Liver (tissue), 10 donors: ENCODE measurements at places on chromosomes 7 and 10.

- no peaks in the 10 kb centered on the region for H3K4me1 ChIP-seq
- H3K36me3 ChIP-seq: no peaks in the 10 kb centered on the region
- H3K4me3 ChIP-seq: no peak overlapping the region
- no peaks in the 10 kb centered on the region for H3K27me3 ChIP-seq
- DNase-seq: no peak
Observed at GRCh38 chr7:22688084-22688483, 38.9 kb upstream of the IL6 start.

GRCh38 chr7:18975689-18976280 is 141.7 kb downstream of the TWIST1 start:
- no peak overlapping the region for H3K4me3 ChIP-seq
- no peaks in the 10 kb centered on the region for H3K27me3 ChIP-seq
- H3K4me1 ChIP-seq: no peaks in the 10 kb centered on the region
- DNase-seq: no peak

GRCh38 chr10:27330074-27330473 is 89.5 kb upstream of the ACBD5 start:
- DNase-seq: no peak
- no peak overlapping the region for H3K4me3 ChIP-seq
- no peak overlapping the region for H3K27ac ChIP-seq
- no peaks in the 10 kb centered on the region for H3K4me1 ChIP-seq
- H3K27me3 ChIP-seq: no peaks in the 10 kb centered on the region
- no peaks in the 10 kb centered on the region for H3K36me3 ChIP-seq

DNA sequence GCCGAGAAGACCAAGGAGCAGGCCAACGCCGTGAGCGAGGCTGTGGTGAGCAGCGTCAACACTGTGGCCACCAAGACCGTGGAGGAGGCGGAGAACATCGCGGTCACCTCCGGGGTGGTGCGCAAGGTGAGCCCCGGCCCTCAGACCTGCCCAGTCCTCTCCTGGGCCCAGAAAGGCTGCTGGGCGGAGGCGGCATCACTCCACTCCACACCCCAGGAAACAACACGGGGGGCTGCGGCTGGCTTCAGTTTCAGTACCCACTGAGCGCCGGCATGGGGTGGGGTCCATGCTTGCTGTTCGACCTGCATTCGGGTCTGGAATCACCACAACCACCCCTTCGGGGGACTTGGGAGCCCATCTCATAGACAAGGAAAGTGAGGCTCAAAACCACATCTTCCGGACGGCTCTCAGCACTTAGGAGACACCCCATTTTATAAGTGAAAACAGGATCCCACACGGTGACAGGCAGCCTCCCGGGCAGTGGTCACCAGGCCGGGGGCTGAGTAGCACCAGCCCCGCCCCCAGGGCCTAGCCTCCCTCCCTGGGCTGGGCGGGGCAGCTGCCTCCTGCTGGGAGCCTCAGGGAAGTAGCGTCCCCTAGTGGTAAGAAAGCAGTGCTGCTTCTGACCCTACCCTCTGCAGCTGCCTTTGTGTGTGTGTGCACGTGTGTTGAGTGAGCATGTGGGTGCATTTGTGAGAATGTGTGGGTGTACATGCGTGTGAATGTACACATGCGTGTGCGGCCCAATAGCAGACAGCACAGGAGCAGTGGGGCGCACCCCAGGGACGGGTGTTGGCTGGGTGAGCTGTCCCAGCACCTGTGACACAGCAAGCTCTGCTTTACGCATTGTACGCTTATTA is 1.8 kb downstream of the SNCG start:
- H3K4me1 ChIP-seq: no peaks in the 10 kb centered on the region
- DNase-seq: peak; percentile 42
- no peak overlapping the region for H3K27ac ChIP-seq

DNA sequence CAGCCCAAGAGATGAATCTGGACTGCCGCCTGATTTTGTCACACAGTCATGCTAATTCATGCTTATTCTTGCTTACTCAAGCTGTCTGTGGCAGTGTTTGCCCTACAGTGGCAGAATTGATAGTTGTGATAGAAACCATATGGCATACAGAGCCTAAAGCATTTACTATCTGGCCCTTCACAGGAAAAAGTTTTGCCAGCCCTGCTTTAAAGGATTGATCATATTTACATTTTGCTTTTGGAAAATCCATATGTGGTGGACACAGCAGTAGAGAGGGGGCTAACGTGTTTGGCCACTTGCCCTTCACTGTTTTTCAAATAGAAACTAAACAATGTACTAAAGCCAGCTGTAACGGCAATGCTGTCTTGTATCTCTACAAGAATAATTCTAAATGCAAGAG is 974.0 kb upstream of the GHITM start:
- no peaks in the 10 kb centered on the region for H3K27me3 ChIP-seq
- no peaks in the 10 kb centered on the region for H3K4me1 ChIP-seq
- no peak overlapping the region for H3K27ac ChIP-seq

DNA sequence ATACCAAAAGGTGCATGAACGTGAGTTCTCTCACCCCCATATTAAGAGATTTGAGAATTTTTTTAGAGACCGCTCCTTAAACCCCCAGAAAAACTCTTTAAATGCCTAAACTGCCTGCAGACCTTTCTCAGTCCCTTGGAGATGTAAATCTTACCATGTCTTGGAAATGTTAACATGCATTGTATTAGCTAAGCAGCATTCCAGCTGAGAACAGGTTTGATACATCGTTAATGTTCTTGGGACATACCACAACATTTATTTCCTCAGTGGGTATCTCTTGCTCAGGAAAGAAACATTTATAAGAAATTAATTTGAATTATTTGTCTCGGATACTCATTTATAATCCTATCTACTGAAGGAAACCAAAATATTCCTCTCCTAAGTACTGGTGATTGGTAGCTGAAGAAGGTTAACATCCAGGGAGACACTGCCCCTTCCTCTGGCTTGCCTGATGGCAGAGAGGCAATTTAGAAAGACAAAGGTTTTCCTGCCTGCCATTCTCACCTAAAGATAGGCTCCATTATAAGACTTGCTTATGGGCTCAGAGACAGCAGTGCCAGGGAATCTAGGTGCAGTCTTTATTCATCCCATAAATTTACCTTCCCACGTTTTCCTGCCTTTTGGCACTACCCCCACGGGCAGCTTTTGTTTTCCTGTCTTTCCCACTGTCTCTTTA is 141.2 kb downstream of the COBL start:
- no peak overlapping the region for H3K27ac ChIP-seq
- no peak for DNase-seq
- no peaks in the 10 kb centered on the region for H3K27me3 ChIP-seq
- H3K36me3 ChIP-seq: no peaks in the 10 kb centered on the region
- H3K4me1 ChIP-seq: no peaks in the 10 kb centered on the region

DNA sequence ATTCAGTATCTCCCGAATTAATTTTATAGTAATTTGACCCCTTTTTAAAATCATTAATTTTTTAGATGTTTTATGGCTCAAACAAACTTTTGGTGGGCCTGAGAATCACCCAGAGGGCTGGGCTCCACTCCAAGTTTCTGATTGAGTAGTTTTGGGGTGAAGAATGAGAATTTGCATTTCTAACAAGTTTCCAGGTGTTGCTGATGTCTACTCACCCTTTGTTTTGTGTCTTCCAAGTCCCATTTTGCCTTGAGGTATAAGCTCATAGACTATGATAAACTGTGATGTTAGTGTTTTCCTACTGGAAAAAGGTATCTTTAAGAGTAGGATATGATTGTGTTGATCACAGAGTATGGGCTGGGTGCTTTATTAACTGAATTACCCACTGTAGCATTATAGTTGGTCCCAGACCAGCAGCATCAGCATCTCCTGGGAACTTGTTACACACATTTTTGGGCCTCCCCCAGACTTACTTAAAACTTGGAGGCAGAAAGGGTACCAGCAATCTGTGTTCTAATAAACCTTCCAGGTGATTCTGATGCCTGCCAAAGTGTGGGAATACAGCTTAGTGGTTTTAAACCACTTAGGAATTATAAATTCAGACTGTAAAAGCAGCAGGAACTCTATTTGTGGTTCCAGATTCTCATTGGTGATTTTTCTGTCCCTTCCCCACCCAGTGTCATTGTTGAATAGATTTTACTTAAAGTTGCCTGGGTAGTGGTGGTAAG is 19.1 kb downstream of the ZNRF2 start:
- no peak for DNase-seq
- H3K27ac ChIP-seq: no peak overlapping the region
- H3K4me1 ChIP-seq: peaks cover 16% of the 10 kb centered on the region
- H3K36me3 ChIP-seq: no peaks in the 10 kb centered on the region
- H3K4me3 ChIP-seq: no peak overlapping the region

DNA sequence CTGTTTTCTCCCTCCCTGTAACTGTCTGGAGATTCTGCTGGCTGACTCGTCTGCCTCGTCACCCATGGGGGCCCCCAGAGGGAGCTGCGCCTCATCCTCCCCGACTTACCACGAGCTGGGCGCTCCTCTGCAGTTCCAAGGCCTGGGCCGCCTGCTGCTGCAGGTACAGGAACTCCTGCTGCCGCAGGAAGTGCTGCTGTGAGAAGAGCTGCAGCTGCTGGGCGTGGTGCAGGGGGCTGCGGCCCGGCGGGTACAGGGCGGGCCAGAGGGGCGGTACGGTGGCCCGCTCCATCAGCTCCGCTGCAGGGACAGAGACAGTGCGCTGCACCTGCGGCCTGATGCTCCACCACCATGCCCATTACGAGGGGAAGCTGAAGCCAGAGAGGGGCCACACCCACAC is 47.7 kb downstream of the TNRC18 start:
- H3K27me3 ChIP-seq: no peaks in the 10 kb centered on the region
- no peaks in the 10 kb centered on the region for H3K4me1 ChIP-seq
- no peak overlapping the region for H3K27ac ChIP-seq
- peaks cover 36% of the 10 kb centered on the region for H3K36me3 ChIP-seq
- H3K4me3 ChIP-seq: no peak overlapping the region

GRCh38 chr10:91766676-91767075 is 31.6 kb upstream of the TNKS2 start:
- no peak overlapping the region for H3K4me3 ChIP-seq
- no peaks in the 10 kb centered on the region for H3K4me1 ChIP-seq
- H3K27ac ChIP-seq: no peak overlapping the region
- no peaks in the 10 kb centered on the region for H3K27me3 ChIP-seq

GRCh38 chr10:114933588-114933987 is 4.4 kb upstream of the TRUB1 start:
- no peaks in the 10 kb centered on the region for H3K27me3 ChIP-seq
- DNase-seq: no peak
- peaks cover 4% of the 10 kb centered on the region for H3K4me1 ChIP-seq
- H3K36me3 ChIP-seq: no peaks in the 10 kb centered on the region
- no peak overlapping the region for H3K4me3 ChIP-seq
- H3K27ac ChIP-seq: no peak overlapping the region

DNA sequence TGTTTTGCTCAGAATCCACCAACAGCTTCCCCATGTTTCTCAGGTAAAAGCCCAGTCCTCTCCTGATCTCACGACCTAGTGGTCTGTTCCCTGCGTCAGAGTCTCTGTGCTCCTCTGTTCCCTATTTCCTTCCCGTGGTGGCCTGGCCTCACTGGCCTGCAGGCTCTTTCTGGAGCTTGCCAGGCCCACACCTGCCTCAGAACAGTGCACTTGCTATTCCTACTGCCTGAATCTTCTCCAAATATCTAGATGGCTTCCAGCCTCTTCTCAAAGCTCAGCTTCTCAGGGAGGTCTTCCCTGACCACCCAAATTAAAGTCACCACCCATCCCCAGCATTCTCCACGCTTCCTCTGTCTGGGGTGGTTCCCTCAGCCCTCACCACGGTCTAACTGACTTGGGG is 165.3 kb downstream of the USP6NL start:
- no peaks in the 10 kb centered on the region for H3K36me3 ChIP-seq
- H3K27me3 ChIP-seq: no peaks in the 10 kb centered on the region
- no peak overlapping the region for H3K27ac ChIP-seq
- H3K4me3 ChIP-seq: no peak overlapping the region
- no peak for DNase-seq

GRCh38 chr10:126123466-126123865 is 227.1 kb downstream of the FANK1 start:
- no peaks in the 10 kb centered on the region for H3K36me3 ChIP-seq
- H3K4me3 ChIP-seq: no peak overlapping the region
- H3K4me1 ChIP-seq: no peaks in the 10 kb centered on the region
- no peaks in the 10 kb centered on the region for H3K27me3 ChIP-seq

- H3K27ac ChIP-seq: no peak overlapping the region
- H3K4me3 ChIP-seq: no peak overlapping the region
- no peak for DNase-seq
- H3K4me1 ChIP-seq: no peaks in the 10 kb centered on the region
- peaks cover 5% of the 10 kb centered on the region for H3K27me3 ChIP-seq
Observed at GRCh38 chr10:123821136-123821535, 70.5 kb downstream of the CPXM2 start.

DNA sequence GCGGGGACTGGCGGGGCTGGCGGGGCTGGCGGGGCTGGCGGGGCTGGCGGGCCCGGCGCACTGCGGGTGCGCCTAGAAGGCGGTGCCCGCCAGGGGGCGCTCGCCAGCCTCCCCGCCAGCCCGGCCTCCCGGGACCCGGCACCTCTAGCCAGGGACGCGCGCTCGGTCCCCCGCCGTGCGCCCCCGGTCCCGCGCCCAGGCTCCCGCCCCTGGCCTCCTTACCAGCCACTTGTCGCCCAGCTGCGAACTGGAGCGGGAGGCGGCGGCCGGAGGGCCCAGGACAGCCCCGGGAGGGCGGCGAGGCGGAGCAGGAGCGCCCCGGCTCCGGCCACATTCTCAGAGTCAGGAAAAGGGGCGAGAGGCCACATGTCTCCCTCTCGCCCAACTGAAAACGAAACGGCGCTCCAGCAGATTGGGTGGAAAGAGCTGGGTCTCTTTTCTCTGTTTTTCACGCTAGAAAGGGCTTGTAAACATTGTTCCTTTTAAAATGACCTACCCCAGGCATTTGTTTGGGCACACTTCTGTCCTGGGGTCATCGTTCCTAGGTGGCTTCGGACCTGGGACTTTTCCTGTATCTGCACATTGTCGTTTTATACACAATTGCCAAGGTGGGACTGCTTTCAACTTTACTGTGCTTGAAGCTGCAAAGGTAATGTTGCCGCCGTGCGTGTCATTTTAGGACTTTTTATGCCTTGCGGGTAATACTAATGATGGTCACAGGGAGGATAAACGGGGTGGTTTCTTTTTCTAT is 378 bp upstream of the PRKCQ start:
- H3K27ac ChIP-seq: peak overlapping the region; percentile 70
- H3K27me3 ChIP-seq: no peaks in the 10 kb centered on the region
- H3K4me3 ChIP-seq: peak overlapping the region; percentile 59

GRCh38 chr10:100912605-100913469 is at the start of gene SLF2:
TSS of gene SLF2 (plus strand) at chr10:100912963. CDS start at chr10:100913111, 148 bp downstream.
- no peaks in the 10 kb centered on the region for H3K27me3 ChIP-seq
- peaks cover 17% of the 10 kb centered on the region for H3K4me1 ChIP-seq
- peaks cover 14% of the 10 kb centered on the region for H3K36me3 ChIP-seq
- peak; percentile 94 for DNase-seq
- H3K4me3 ChIP-seq: peak within 1 kb of the TSS; percentile 77

DNA sequence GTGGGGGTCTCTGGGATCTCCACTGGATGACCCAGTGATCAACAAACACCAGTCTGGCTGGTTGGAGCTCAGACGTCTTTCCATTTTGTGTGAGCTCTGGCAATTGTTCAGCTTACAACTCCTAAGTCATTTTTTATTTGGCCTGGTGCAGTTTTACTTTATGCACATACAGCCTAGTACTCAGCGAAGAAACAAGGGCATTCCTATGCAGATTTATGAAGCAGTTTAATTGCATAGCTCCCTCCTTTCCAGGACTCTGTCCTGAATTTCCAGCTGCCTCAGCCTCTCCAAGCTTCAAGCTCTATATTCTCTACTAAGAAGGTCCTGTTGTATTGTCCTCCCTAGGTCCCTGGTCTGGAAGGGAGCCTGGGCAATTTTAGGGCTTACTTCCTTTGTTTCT is 145.6 kb upstream of the GALNT17 start:
- no peaks in the 10 kb centered on the region for H3K27me3 ChIP-seq
- H3K4me1 ChIP-seq: no peaks in the 10 kb centered on the region
- no peak overlapping the region for H3K4me3 ChIP-seq
- H3K27ac ChIP-seq: no peak overlapping the region
- H3K36me3 ChIP-seq: no peaks in the 10 kb centered on the region

GRCh38 chr7:6392712-6393666 is 54.8 kb downstream of the DAGLB start:
- peaks cover 4% of the 10 kb centered on the region for H3K36me3 ChIP-seq
- no peak overlapping the region for H3K4me3 ChIP-seq
- no peaks in the 10 kb centered on the region for H3K4me1 ChIP-seq
- peak; percentile 75 for DNase-seq
- no peaks in the 10 kb centered on the region for H3K27me3 ChIP-seq
- peak overlapping the region; percentile 17 for H3K27ac ChIP-seq
